ENCODE measurements at places on chromosomes 12 and 14.

DNA sequence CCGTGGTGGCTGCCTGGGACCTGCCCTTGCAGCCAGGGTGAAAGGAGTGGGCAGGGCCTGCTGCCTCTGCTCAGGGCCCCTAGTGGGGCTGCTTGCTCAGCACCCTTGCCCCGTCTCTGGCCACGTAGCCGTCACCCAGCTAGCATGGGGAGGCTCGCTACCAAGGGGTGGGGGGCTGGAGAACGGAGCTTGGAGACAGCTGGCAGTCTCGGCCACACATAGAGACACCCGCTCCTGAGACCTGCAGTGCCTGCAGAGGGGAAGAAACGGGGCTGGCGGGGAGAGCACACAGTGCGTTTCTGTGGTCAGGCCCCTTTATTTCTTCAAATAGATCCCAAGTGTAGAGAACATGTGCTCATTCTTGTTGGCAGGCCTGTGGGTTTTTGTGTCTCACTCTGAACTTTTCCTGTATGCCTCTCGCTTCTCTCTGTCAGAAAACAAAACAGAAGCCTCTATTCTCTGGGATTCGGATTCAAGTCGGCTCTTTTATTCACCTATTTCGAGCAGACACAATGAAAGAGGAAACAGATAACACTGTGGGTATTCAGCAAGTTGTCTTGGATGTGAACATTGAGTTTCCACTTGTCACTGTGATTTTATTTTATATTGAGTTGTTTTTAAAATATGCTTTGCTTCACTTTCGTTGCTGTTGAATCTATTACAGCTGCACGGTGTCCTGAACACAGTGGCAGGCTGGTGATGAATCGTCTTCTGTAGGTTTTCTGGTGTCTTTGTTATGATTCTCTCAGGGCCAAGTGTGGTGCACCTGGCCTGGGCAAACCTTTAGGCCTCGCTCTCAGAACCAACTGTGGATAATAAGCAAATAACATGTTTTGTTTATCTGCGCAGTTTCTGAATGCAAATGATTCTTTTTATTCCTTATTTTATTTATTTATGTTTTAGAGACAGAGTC lies 26.5 kb downstream of the PACS2 start:
- peak; percentile 36 for DNase-seq

GRCh38 chr14:63223596-63223995 lies 19.4 kb downstream of the RHOJ start:
- DNase-seq: no peak

- no peak for DNase-seq
Measured at GRCh38 chr14:30725763-30726162, 103.6 kb downstream of the SCFD1 start.

GRCh38 chr12:67669934-67670631 lies 21.5 kb downstream of the DYRK2 start:
- DNase-seq: no peak

DNA sequence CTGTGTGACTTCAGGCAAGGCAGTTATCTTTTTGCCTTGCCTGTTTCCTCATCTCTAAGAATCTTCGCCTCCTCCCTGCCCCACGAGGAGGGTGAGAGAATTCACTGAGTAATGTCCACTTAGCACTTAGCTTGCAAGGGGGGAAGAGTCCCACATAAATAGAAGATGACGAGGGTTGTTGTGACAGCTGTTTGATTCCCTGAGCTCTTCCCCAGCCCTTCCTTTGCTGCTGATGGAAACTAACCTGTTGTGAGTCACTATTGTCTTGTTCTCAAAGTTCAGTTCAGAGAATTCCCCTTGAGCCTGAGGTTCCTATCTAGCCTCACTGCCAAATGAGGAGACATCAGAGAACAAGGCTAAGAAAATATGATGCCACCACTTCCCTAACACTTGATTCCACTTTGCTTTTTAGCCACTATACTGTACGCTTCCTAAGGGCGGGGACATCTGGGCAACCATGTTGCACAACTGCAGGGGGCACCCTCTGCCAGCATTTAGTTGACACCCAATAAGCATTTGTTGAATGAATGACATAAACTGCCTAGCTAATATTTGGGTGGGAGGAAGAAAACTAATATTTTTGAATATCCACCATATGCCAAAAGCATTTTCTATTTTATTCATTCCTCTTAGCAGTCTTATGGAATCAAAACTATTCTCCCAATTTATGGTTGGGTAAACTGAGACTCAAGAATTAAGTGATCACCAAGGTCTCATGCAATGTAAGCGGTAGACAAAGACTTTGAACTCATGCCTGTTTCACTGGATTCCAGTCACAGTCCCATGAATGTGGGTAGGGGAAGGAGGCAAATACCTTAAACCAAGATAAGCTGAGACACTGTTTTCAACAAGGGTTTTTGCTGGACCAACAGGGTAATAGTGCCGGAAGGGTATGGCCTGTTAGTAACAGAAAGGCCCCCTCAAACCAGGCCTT lies 77.6 kb downstream of the ZFP36L1 start:
- no peak for DNase-seq

DNA sequence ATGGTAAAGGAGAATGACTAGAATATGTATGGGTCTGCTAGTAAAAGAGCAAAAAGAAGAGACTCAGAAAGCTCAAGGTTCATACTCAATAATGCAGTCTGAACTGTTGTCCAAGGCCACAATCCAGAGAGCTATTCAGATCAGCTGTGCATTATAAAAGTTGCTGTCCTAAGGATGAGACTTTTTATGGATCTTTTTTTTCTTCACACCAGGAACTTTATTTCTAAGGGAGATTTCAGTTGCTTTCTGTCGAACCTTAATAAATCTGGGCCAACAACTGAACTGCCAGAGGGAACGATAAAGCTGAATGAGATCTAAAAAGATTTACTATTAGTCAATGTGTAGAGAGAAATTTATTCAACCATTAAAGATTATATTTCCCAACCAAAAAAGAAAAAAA lies 948.3 kb upstream of the NOVA1 start:
- no peak for DNase-seq

GRCh38 chr14:101440496-101440895 lies 120.8 kb upstream of the DIO3 start:
- no peak for DNase-seq

DNA sequence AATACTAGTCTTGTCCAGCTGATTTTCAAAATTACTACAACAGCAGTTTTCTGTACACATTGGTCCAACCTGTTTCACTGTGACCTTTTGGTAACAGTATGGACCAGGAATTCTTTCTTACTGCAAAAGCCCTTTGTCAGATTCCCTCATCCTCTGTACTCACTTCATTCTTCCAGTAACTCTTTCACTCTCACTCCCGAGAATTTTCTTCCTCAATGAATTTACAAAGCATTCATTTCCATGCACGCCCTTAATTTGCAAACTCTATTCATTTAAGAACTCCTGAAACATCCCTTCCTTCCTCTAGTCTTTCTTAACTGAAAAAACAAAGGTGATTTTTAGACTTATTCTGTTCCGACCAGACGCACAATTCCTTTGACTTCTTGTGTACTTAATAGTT lies 238.2 kb downstream of the NELL2 start:
- DNase-seq: no peak

- DNase-seq: no peak
Measured at GRCh38 chr14:106235356-106236159, 709.2 kb downstream of the TMEM121 start.

DNA sequence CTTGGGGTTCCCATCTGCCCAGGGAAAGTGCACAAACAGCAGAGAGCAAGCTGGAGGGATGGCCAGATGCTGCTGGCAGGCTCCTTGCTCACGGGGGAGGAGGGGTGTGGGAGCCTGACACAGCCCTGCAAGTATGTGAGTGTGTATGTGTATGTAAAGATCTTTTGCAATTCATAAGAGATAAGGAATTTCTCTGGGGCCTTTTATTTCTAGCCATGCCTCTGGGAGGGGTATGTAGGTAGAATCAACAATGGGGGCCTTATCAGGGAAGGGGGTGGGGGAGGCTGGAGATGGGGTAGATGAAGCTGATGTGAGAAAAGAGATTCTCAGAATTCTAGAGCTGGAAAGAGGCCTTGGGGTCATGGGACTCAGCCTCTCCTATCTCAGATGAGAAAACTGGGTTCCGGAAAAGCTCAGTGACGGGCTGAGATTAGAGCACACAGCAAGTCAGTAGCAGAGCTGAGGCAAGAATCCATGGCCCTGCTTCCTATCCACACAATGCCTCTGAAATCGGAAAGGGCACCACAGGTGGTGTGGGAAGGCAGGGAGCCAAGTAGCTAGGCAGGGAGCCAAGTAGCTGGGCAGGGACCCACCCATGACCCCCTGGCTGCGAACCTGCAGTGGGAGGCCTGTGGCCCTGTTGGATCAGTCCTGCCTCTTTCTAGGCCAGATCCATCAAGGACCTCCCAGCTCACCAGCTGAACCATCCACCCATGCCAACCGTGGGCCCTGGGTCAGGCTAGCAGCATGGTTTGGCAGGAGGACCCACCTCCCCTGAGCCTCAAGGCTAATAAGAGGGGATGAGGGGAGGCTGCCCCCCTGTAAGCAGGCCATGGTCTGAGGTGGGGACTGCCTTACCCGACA lies 54.7 kb downstream of the PLEKHG3 start:
- DNase-seq: peak; percentile 69

- no peak for DNase-seq
Measured at GRCh38 chr12:10372559-10372958, 17.3 kb downstream of the KLRK1 start.

- DNase-seq: no peak
Measured at GRCh38 chr12:6336889-6337853, 4.7 kb downstream of the TNFRSF1A start.

DNA sequence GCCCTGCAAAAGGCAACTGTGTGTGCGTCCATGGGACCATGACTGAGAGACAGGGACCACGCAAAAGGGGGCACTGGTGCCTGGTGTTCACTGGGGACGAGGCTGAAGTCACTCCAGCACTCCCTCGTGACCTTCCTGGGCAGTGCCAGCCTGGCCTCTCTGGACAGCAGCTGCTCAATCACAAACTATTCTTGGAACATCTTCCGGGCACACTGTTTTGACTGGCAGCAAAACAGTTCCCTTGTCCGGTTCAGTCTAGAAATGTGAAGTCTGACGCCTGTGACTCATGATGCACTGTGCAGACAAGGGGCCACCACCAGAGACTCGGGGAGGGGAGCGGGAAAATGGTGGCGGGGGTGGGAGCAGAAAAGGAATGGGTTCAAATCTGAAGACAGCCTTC lies 20.8 kb downstream of the SNRNP35 start:
- peak; percentile 53 for DNase-seq

GRCh38 chr14:53993920-53994607 lies 37.4 kb upstream of the BMP4 start:
- DNase-seq: no peak

GRCh38 chr12:109523504-109523903 lies 46.1 kb downstream of the UBE3B start:
- no peak for DNase-seq

GRCh38 chr14:75249251-75249957 lies 29.2 kb upstream of the FOS start:
- no peak for DNase-seq

DNA sequence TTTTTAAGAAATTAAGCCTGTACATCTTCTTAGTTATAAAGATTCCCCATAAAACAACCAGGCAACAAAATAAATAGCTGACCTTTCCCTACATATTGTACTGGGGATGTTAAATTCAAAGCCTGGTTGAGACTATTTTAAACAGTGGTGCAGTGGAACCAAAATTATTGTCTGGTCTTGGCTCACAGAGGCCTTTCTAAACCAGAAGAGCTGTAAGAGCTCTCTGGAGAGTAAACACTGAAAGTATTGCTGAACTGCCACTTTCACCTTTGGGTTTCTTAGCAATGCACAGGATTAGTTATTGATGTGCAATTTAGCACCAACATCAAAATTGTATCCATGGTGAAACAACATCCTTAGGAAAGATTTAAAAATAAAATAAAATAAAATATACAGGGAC lies 20.6 kb downstream of the RACGAP1 start:
- no peak for DNase-seq

DNA sequence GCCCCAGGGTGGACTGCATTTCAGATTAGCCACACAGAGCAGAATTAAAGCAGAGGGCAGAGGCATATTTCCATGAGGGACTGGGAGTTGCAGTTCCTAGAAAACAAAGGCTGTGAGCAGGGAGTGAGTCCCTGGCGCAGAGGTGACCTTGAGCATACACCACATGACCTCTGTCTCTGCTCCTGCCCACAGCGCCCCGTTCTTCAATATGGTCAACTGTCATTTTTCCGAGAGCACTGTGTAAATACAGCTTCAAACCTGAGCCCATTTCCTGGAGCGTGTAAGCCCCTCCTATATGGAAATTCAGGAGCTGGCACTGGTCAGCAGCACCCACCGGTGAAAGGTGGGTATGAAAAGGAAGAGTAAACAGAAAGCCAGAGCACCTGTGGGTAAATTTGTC lies 192.2 kb upstream of the PELI2 start:
- no peak for DNase-seq

DNA sequence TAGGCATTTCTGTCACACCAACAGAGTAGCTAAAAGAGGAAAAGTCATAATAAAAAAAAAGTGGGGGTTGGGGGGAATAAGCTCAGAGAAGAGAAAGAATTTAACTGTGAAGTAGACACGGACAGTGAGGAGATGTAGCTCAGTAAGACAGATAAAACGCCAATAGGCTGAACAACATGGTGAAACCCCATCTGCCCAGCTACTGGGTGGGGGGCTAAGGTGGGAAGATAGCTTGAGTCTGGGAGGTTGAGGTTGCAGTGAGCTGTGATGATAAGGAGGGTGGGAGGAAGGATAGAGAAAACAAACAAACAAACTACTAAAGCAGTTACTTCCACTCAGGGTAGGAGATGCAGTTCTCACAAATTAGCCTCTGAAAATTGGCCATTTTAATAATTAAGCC lies 25.0 kb downstream of the HECTD4 start:
- DNase-seq: no peak

DNA sequence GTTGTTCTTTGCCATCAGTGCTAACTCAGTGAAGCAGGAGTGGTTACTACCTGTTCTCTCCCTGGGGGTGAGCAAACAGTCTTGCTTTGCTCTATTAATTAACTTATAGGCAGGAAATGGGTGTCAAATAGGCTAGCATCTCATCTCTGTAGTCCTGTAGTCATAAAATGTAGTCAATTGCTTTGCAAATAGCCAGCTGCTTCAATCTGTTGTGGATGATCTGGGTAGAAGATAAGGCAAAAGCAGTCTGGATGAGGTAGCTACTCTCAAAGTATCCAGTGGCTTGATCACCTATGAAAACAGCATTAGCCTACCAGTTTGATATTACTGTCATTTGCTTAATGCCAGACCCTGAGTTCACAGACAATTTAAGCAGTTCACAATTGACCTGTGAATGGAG lies 369.0 kb upstream of the TMTC1 start:
- no peak for DNase-seq

GRCh38 chr12:78641837-78642423 lies 222.6 kb upstream of the SYT1 start:
- DNase-seq: no peak

- DNase-seq: no peak
Measured at GRCh38 chr12:19991146-19991545, 377.2 kb upstream of the PDE3A start.

Measured in left hindlimb (tissue), 1 donor.